ENCODE measurements at places on chromosomes 1 and 21. TPM values are rescaled to one million over a fixed set of nuclear protein-coding genes. Genes with fewer than 3 reads are reported as not detected.

Gene TMEM183A
- 83.1 TPM for total RNA-seq

Gene KRTAP20-2
- not detected for total RNA-seq

Gene PCSK9
- 125 TPM for total RNA-seq

Gene KRTAP22-2
- not detected for total RNA-seq

Gene STPG1
- total RNA-seq: 10.6 TPM

Gene CNIH4
- total RNA-seq: 88.6 TPM

Gene RBBP4
- total RNA-seq: 139 TPM

Gene WDR4
- 12.3 TPM for total RNA-seq

Gene KIF14
- total RNA-seq: 10.2 TPM

Gene MPZ
- total RNA-seq: 2.2 TPM

Gene SLAMF1
- total RNA-seq: not detected

Gene HES3
- 0.78 TPM for total RNA-seq

Gene KIF17
- total RNA-seq: 0.21 TPM

Gene SPRR5
- 0.71 TPM for total RNA-seq

Gene PDZK1IP1
- total RNA-seq: 2.5 TPM

Gene NID1
- total RNA-seq: 6.3 TPM

Gene OR2T29
- not detected for total RNA-seq

Gene MCOLN2
- 0.78 TPM for total RNA-seq

Gene VWA5B1
- not detected for total RNA-seq

All from airway epithelial cell (primary cell).